ENCODE measurements at places on chromosomes 6 and 20.

GRCh38 chr6:138690975-138691594 is 82.5 kb upstream of the CCDC28A start:
- no peak for DNase-seq

GRCh38 chr6:114040871-114041270 is 69.9 kb upstream of the HDAC2 start:
- DNase-seq, result no peak

- no peak for DNase-seq
Measured at GRCh38 chr6:131581523-131581922, 8.5 kb downstream of the ARG1 start.

- DNase-seq, result no peak
Measured at GRCh38 chr20:43767686-43768474, 41.1 kb upstream of the GTSF1L start.

GRCh38 chr6:15544321-15544900 is 118.4 kb downstream of the DTNBP1 start:
- DNase-seq, result no peak

- DNase-seq, result no peak
Measured at GRCh38 chr20:50558483-50558925, 48.3 kb downstream of the PTPN1 start.

DNA sequence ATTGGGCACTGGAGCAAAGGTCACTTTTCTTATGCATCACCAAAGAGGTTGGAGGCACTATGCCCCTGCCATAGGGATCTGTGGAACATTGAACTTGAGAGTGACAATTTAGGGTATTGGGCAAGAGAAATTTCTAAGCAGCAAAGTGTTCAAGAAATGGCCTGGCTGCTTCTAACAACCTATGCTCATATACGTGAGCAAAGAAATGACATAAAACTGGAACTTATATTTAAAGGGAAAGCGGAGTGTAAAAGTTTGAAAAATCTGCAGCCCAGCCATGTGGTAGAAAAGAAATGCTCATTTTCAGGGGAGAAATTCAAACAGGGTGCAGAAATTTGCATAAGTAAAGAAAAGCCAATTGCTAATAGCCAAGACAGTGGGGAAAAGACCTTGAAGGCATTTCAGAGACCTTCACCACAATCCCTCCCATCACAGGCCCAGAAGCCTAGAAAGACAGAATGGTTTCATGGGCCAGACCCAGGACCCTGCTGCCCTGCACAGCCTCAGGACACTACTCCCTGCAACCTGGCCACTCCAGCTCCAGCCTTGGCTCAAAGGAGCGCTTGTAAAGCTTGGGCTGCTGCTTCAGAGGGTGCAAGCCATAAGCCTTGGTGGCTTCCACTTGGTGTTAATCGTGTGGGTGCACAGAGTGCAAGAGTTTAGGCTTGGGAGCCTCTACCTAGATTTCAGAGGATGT is 24.4 kb downstream of the NCR2 start:
- no peak for DNase-seq

All from HEK293T (cell line).